ENCODE measurements at places on chromosomes 7 and 10. TPM values are rescaled to one million over a fixed set of nuclear protein-coding genes. Genes with fewer than 3 reads are reported as not detected.

The PDLIM1 gene
- 71.1 TPM for polyA plus RNA-seq

GRCh38 chr10:62527019-62527827 lies 153.1 kb downstream of the ZNF365 start:
- no peak for DNase-seq

The CLDN4 gene
- 87.6 TPM for polyA plus RNA-seq

DNA sequence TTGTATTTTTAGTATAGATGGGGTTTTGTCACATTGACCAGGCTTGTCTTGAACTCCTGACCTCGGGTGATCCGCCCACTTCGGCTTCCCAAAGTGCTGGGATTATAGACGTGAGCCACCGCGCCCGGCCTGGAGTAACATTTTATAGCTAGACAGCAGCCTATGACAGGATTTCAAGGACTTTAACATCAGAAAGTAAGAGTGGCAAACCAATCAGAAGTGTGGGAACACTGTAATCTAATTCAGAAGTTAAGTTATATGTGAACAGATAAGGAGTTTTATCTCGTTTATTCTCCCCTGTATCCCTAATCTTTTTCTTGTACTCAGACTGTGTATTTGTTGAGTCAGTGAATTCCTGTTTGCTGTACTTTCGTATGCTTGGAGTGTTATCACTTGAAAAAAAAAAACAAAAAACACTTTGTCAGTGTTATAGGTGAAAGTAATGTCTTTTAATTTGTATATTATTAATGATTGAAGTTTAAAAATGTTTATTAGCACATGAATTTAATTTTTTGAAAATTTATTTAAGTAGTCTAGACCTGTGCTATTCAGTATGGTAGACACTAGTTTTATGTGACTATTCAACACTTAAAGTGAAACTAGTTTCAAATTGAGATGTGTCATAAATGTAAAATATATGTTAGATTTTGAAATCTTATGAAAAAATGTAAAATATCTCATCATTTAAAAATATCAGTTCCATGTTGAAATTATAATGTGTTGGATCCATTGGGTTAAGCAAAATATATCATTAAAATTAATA lies 38.6 kb downstream of the RSBN1L start:
- no peak for DNase-seq

The FZD1 gene
- 74.4 TPM for polyA plus RNA-seq

The STAM gene
- 28.2 TPM for polyA plus RNA-seq

The FKBP6 gene
- polyA plus RNA-seq: 0.25 TPM

DNA sequence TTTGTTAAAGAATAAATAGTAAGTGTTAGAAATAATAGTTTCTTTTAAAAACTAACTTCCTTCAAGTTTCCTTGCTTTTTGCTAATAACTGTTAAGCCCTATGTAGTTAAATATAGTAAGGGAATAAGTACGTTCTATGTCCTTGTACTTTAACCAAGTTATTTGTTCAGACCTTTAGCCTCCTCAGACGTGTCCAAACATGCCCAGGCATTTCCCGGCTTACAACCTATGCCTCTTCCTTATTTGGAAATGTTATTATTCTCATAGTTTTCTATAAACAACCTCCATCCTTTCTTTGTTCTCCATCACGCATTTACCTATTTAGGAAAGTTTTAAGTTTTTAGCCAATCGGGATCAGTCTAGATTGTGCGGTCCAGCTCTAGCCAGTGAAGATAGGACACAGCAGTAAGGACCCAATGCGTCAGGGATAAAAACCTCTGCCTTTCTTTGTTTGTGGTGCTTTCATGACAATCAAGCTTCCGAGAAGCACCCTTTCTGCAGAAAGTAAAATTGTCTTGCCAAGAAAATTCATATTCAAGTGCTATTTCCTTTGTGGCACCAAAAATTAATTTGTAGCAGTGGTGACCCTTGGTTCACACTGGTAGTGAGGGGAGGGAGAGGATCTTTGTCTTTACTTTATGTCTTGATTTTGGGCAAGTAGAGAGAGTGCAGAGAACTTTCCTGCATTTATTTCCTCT lies 851.3 kb upstream of the POM121L12 start:
- DNase-seq: no peak

DNA sequence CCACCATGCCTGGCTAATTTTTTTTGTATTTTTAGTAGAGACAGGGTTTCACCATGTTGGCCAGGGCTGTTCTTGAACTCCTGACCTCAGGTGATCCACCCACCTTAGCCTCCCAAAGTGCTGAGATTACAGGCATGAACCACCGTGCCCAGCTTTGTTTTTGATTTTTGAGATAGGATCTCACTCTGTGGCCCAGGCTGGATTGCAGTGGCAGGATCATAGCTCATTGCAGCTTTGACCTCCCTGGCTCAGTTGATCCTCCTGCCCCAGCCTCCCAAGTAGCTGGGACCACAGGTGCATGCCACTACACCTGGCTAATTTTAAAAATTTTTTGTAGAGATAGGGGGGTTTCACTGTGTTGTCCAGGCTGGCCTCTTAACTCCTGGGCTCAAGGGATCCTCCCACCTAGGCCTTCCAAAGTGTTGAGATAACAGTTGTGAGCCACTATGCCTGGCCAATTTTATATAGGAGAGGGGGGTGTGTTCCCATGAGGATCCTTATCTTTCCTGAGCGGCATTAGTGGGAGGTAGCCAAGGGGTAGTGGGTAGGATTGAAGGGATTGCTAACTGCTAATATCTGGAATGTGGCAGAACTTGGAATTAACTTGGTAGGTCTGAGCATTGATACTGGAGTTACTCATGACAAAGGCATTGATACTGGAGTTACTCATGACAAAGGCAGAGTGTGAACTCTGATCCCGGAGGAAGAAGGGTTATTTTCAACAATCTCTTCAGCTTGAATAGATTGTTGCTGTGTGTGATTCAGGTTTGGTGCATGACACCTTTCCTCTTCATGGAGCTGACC lies 1.0 kb upstream of the NOLC1 start:
- no peak for DNase-seq

The ARPC1A gene
- polyA plus RNA-seq: 122 TPM

- DNase-seq: no peak
Measured at GRCh38 chr7:29230871-29231345, 36.3 kb downstream of the CHN2 start.

- DNase-seq: no peak
Measured at GRCh38 chr7:106463851-106464611, 179.2 kb upstream of the NAMPT start.

The ADARB2 gene
- polyA plus RNA-seq: 1.3 TPM

- DNase-seq: no peak
Measured at GRCh38 chr7:141118767-141119166, 44.9 kb downstream of the TMEM178B start.

- no peak for DNase-seq
Measured at GRCh38 chr10:98921316-98921715, 314.3 kb downstream of the HPSE2 start.

DNA sequence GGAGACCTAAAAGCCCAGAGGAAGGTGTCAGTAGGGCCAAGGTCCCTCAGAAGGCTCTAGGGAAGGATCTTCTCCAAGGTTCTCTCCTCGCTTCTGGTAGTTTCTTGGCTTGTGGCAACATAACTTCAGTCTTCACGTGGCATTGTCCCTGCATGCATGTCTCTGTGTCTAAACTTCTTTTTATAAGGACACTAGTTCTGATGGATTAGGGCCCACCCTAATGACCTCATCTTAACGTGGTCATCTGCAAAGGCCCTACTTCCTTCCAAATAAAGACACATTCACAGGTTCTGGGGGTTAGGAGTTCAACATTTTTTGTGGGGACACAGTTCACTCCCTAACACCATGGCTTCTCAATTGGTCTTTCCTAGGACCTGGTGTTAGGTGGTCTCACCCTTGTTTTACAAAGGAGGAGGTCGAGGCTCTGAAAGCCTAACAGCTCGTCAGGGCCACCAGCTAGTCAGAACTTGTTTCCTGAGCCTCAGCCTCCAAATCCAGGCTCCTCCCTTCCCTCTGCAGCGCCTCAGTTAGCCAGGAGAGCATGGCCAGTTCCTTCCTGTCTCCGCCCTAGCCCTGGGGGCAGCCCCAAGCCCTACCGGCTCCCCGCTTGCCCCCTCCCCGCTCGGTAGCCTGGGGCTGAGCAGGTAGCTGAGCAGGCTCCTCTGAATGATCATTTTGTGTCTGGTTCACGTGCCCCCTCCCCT lies 109.7 kb upstream of the PPIF start:
- no peak for DNase-seq

GRCh38 chr7:713139-713457 lies 13.4 kb upstream of the DNAAF5 start:
- no peak for DNase-seq

- DNase-seq: no peak
Measured at GRCh38 chr7:38594949-38595348, 36.2 kb downstream of the AMPH start.

The OR2A2 gene
- not detected for polyA plus RNA-seq

DNA sequence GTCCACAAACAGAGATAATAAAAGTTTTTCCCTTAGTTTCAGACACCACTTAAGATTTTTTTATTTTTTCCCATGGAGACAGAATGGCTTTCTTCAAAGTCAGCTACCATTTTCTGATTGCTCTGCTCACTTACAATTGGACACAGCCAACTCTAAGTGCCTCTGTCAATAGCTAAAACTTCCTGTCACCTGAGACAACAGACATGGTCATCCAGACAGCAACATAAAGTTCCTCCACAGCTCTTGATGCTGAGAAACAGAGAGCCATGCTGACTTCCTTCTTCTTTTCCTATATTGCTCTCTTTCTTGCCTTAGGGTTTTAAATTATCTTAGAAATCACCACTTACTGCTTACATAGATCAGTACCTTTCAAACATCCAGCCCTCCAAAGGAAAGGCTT lies 12.0 kb downstream of the ZNF800 start:
- DNase-seq: no peak

GRCh38 chr7:107152011-107152410 lies 16.8 kb upstream of the HBP1 start:
- no peak for DNase-seq

The SLC18A3 gene
- not detected for polyA plus RNA-seq

DNA sequence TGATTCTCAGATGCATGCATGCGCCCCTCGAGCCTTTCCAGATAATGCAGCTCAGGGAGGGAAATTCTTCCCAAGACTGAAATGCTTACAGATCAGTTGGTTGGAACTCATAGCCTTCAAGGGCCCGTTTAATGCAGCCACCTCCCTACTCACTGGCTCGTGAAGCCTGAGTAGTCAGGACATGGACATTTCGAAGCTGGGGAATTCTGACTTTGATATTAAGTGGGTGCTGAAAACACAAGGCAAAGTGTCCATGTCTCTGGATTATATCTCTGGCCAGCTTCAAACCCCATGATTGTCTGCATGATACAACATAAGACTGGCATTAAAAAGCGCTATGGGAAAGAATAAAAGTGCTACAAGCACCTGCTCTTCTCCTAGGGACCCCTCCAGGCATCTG lies 207.5 kb downstream of the HERPUD2 start:
- DNase-seq: no peak

DNA sequence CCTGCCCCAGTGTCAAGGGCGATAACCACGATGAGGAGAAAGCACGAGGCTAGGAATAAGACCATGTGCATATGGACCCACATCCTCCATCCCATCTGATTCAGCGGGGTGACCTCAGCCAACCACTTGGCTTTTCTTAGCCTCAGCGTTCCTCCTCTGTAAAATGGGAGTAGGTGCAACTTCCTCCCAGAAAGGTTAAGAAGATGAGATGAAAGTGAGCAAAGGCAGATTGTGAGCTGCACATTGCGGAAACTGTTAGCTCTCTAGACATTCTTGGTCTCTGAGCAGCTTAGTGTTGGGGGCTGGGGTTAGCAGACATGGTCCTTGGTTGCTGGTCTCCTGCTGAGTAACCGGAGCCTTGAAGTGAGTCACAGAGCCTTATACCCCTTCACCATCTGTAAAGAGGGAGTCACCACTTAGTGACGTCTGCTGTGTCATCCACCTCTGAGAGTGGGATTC lies 497.3 kb upstream of the GALNT17 start:
- no peak for DNase-seq

DNA sequence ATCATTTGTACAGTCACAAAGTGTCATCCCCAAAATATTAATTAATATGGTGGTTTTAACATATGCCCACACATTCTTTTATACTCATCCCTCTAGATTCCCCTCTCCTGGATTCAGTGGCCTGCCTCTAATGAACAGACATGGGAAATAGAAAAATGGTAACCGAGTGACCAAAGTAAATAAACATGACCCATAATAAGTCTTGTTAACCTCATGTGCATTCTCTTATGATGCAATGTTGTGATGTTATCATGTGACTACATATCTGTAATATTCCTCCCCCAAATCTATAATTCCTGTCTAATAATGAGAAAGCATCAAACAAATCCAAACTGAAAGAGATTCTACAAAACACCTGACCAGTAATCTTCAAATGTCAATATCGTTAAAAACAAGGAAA lies 164.5 kb upstream of the PRSS1 start:
- no peak for DNase-seq

DNA sequence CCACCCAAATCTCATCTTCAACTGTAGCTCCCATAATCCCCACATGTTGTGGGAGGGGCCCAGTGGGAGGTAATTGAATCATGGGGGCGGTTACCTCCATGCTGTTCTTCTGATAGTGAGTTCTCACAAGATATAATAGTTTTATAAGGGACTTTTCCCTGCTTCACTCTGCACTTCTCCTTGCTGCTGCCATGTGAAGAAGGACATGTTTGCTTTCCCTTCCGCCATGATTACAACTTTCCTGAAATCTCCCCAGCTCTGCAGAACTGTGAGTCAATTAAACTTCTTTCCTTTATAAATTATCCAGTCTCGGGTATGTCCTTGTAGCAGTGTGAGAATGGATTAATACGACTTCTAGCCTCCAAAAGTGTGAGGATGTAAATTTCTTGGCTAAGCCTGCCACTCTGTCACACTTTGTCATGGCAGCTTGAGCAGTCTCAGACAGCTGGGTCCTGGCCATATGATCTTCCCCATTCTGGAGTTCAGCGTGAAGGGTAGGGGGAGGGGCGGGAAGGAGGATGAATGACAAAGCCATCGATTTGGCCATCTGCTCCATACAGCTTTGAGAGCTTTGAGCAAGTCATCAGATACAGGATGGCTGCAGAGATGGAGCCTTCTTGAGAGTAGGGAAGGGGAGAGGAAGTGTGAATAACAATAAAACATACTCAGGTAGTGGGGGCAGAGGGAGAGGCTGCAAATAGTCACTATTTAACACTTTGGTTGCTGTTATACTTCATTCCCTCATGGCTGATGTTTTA lies 19.1 kb upstream of the INPP5F start:
- DNase-seq: no peak
